ENCODE measurements at places on chromosomes 13 and 19.
A peak's percentile ranks its signal among the peaks of the same experiment; 100 is the strongest.

GRCh38 chr19:1286487-1287353 lies 1.0 kb downstream of the EFNA2 start:
- no peak for DNase-seq

GRCh38 chr19:41025871-41026270 lies 34.8 kb downstream of the CYP2B6 start:
- no peak for DNase-seq

- DNase-seq, result peak; percentile 80
Measured at GRCh38 chr19:16367261-16367683, 42.6 kb downstream of the KLF2 start.

DNA sequence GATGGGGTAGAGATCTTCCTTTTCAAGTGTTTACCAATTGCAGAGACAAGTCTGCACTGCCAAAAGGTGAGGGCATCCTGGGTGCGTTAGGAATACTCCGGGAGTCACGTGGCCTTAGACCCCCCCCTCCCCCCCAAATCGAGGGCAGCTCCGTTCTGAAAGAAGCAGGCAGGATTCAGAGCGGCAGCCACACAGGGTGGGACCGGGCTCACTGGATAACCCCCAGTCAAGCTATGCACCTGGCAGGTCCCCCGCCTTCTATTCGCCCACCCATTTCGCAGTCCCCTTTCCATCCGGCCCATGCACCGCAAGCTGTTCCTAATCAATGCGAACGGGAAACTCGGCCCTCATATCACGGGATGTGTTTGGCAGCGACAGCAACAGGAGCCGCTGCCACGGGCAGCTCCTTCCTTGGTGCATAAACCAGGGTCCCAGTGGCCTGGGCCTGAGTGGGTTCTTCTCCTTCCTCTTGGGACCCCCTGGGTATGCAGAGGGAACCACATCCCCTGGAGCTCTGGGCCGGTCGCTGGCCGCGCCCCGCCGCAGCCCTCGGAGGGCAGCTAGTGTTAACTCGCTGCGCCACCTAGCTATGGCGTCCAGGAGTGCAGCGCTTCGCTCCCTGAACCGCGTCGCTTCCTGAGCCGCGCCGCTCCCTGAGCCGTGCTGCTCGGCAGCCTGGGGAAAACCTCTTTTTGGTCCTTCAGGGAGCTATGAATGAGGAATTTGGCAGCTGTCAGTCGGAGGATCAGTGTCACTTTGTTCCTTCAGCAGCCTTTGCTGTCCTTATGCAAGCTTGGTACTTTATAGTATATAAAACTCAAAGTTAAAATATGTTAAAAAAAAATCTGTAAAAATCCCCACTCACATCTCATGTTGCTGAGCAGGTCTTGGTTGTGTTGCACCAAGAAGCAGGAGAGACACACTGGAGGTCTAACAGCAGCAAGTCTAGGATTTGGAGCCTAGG lies 41.4 kb downstream of the LYL1 start:
- peak; percentile 76 for DNase-seq

- DNase-seq, result no peak
Measured at GRCh38 chr13:61954092-61954491, 538.4 kb upstream of the PCDH20 start.

DNA sequence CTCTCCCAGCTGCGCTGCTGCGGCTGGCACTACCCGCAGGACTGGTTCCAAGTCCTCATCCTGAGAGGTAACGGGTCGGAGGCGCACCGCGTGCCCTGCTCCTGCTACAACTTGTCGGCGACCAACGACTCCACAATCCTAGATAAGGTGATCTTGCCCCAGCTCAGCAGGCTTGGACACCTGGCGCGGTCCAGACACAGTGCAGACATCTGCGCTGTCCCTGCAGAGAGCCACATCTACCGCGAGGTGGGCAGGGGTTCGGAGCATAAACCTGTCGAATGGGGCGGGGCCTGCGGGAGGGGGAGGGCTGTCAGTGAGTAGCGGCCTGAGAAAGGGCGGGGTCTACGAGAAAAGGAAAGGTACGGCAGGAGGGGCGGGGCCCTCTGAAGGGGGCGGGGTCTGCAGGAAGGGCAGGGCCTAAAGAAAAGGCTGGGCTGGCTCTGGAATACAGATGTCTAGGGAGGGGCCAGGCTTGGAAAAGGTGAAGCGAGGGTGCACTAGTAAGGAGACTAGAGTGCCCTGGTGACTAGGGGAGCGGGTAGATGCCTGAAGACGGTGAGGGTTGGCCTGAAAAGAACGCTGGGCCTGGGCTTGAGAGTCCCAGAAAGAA lies 3.6 kb downstream of the CD37 start:
- DNase-seq, result no peak

- DNase-seq, result no peak
Measured at GRCh38 chr13:65719831-65720230, 1510.3 kb downstream of the PCDH9 start.

- no peak for DNase-seq
Measured at GRCh38 chr19:10430505-10431253, 10.3 kb downstream of the PDE4A start.

DNA sequence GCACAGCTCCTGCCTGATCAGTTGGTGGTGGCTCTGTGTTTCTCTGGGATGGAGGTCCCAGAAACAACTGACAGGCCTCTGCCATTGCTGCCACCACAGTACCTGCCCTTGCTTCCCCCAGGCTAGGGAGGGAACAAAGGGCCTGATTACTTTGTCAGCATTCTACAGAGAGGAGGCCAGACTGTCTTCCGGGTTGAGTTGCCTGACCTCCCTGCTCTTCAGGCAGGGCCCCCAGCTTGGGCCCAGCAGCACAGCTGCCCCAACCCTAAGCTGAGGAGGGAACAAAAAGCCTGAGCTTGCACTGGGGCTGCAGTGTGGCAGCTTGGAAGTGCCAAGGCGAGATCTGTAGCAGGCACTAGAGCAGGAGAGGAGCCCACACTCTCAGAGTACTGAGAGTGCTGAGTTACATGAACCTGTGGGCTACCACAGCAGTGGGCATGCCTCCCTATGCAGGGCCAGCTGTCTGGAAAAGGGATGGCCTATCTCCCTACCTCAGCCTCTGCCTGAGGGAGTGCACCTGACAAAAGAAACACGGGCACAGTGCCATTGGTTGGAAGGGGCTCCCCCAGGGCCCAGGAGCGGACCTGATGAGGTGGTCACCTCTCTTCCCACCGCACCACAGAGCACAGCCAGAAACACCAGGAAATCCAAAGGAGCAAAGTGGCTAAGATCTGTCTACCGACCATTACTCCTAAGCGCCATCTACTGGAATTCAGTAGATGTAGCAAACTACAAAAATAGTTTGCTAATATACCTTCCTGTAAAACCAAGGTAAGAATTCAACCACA lies 24.4 kb downstream of the SLC25A15 start:
- peak; percentile 38 for DNase-seq

GRCh38 chr13:77696879-77697216 lies 639 bp upstream of the SLAIN1 start:
- DNase-seq, result no peak

DNA sequence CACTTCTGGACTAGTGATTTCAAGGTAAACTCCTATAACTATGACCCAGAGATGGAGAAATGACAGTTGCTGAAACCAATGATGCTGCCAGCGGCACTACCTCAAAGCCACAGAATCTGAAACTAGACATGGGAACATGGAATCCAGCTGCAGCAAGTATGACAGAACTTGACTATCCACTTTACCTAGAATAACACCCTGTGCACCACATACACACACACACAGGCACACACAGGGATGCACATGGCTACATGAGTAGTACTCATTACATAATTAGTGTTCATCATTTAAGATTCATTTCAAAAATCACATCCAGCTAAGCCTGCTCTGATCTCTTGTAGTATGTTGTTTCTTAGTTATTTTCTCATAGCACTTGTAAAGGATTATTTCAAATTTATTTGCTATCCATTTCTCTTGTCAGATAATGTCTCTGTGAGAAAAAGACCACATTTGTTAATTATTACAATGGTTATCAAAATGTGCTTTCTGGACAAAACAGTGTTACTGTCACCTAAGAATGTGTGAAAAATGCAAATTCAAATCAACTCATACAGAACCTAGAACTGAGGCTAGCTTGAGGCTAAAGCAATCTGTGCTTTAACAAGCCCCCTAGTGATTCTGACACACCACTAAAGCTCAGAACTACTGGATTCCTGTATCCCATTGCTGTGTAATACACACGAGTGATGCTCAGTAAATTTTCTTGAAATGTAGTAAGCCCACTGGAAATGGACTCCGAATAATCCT lies 59.4 kb downstream of the WTIP start:
- DNase-seq, result no peak

- DNase-seq, result peak; percentile 96
Measured at GRCh38 chr19:53196777-53197396, 3.7 kb upstream of the ZNF665 start.

DNA sequence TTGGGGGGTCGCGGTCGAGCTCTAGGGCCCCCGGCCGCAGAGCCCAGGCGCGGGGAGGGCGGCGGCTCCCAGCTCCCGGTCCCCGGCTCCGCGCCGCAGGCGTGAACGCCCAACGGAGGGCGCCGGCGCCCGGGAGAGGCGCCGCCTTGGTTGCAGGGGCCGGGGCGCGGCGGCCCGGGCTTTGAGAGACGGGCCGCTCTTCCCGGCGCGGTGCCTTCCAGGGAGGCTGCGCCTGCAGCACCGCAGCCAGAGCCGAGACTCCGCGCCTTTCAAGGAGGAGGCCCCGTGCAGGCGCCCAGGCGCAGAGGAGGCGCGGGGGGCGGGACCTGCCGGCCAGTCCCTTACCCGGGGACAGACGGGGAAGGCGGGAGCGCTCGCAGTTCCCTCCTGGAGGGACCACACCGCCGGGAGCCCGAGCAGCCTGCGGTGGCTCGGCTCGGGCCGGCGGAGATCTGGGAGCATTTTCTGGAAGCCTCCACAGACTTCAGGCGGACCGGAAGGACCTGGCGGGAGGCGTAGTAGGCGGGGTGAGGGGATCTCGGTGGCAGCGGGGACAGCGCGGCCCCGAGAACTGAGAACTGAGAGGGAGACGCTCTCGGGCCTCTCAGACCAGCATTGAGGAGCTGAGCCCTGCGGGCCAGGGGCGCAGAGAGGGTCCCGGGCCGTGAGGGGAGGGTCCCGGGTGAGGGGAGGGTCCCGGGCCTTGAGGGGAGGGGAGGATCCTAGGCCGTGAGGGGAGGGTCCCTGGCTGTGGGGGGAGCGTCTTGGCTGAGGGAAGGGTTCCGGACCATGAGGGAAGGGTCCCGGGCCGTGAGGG lies 25.5 kb upstream of the MCF2L start:
- peak; percentile 15 for DNase-seq

DNA sequence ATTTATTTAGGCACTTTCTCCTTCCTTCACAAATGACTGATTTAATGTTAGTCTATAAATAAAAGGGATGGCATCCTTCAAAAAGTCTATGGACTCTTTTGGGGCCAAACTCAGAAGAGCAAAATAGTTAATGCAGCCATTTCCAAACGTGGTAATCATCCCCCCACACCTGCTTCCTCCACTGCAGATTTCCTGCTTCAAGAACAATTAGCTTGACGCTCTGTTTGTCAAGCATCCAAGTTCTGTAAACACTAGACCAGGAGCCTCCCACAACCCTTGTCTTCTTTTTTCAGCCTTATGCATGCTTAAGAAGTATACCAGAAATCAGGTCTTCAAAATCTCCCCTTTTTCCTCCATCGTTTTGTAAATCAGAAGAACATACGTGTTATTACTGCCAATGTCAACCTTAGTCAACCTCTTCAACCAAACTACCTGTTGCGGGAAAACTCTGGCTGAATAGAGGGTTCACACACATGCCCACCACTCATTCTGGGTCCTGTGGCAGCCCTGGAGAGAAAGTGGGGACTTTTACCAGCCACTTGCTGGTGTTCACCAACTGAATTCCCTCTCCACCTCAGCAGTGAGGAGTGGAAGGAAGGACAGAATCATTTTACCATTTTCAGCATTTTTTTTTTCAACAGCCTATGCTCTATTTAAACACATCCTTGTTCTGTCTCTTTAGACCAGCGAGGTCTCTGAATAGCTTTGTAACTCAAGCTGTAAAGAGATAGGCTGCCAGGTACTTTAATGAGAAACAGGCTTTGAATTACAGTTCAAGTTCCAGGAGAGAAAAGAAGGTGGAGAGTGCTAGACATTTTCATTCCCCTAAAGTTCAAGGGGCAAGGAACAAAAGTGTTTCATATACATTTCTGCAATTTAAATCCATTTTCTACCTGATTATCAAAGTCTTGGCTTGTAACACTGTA lies 39.1 kb downstream of the EFNB2 start:
- no peak for DNase-seq

GRCh38 chr13:113785051-113786010 lies 26.3 kb downstream of the TMEM255B start:
- no peak for DNase-seq

DNA sequence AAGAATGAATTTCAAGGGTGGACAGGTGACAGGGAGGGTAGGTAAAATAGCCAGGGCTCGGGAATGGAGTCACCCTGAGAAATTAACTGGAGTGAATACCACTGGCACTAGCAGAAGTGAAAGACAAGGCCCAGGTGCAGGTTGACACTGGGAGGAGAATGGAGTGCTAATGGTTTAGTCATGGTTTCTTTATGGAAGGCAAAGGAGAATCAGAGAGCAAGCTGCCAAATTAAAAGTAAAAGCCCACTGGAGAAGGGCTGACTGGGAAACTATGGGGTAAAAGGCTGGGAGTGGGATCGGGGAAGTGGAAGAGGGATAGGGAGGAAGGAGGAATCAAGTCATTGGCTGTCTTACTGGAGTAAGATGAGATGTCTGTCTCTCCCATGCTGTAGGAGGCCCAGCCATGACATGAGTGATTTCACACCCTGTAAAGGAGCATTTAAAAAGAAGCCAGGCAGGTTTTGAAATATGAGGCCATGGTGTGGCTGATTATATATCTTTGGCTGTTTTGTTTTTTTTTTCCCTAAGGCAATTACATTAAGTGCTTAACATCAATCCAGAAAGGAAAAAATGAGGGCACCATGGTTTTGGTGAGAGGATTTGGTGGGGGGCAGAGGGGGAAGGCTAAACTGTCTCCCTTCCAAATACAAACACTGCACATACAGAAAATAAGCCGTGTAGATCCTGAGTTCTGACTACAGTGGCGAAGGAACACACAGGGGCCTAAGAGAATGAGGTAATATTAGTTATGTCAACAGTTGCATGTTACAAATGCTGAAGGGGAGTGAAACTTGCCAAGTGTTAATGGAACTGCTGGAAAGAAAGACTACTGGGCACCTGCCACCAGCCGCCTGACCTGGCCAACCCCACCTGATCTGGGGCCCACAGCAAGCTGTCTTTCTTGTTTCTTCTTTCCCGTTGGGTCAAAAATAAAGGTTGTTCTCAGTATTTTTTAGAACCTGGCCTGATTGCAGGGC lies 183.5 kb upstream of the TSC22D1 start:
- DNase-seq, result no peak

- no peak for DNase-seq
Measured at GRCh38 chr19:35870798-35871197, 2.4 kb downstream of the APLP1 start.

DNA sequence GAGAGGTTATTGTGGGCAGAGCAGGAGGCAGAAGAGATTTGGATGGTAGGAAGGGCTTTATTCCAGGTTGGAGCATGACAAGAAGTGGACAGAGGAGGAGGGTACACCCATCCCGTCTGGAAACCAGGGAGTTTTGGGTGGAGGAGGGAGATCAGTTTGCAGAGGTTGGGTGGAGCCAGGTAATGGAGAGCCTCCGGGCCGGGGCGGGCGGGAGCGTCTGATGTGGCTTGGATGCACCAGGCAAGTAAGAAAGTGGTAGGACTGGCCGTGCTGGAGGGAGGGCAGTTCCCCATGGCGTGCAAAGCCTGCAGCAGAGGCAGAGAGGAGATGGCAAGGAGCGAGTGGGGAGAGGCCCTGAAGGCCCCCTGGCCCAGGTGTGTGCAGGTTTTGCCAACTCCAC lies 10.9 kb downstream of the IGFLR1 start:
- no peak for DNase-seq

- no peak for DNase-seq
Measured at GRCh38 chr13:99071666-99072065, 93.8 kb upstream of the DOCK9 start.

- DNase-seq, result no peak
Measured at GRCh38 chr19:7560255-7560654, 24.7 kb downstream of the PNPLA6 start.
